A549 treated with dexamethasone at 1 μM for 4 hours (cell line): ENCODE measurements at places on chromosomes 12 and 14. TPM values are rescaled to one million over a fixed set of nuclear protein-coding genes. Genes with fewer than 3 reads are reported as not detected.

The KLRC2 gene
- total RNA-seq: 1.5 to 2.1 TPM (median 1.7 TPM) in 5 replicates

The PPP4R3A gene
- 85.3 to 94.0 TPM (median 90.6 TPM) in 5 replicates for total RNA-seq

The NGB gene
- total RNA-seq: 0.05 TPM in 1 of 5 replicates, not detected in the others

The GPR132 gene
- 0.32 to 0.86 TPM (median 0.54 TPM) in 5 replicates for total RNA-seq

The GUCY2C gene
- total RNA-seq: 0.03 TPM in 1 of 5 replicates, not detected in the others

The TGFB3 gene
- total RNA-seq: 0.54 to 0.90 TPM (median 0.75 TPM) in 5 replicates

The FGF6 gene
- not detected in 5 replicates for total RNA-seq

The SYNJ2BP gene
- 8.9 to 13.1 TPM (median 12.6 TPM) in 5 replicates for total RNA-seq

The NOS1 gene
- 0.34 to 0.70 TPM (median 0.62 TPM) in 5 replicates for total RNA-seq

The CACNA1C gene
- 0.02 to 0.11 TPM (median 0.04 TPM) in 4 of 5 replicates, not detected in the other for total RNA-seq
